ENCODE measurements at places on chromosomes 4 and X.

- no peaks in the 10 kb centered on the region for H3K36me3 ChIP-seq
- no peak overlapping the region for H3K4me3 ChIP-seq
These were observed 3.3 kb downstream of the SHROOM2 start for GRCh38 chrX:9789555-9789954.

DNA sequence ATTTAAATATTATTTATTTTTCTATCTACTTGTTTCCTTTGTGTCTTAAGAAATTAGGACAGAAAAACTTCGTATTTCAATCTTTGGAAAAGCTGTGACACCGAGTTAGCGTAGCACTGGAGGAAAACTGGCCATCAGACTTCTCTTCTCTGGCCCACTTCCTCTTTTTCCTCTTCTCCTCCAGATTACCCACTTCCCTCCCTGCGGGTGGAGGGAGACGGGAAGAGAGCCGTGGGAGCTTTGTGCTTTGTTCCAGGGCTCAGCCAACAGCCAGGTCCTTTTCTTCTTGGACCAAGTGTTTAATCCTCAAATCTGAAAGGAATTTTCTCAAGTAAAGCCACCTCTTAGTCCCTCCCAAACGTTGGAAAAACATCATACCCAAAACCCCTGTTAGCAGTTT, 29.7 kb downstream of the OFD1 start:
- H3K27me3 ChIP-seq, result no peaks in the 10 kb centered on the region
- no peak overlapping the region for H3K27ac ChIP-seq
- H3K4me1 ChIP-seq, result peaks cover 2% of the 10 kb centered on the region

DNA sequence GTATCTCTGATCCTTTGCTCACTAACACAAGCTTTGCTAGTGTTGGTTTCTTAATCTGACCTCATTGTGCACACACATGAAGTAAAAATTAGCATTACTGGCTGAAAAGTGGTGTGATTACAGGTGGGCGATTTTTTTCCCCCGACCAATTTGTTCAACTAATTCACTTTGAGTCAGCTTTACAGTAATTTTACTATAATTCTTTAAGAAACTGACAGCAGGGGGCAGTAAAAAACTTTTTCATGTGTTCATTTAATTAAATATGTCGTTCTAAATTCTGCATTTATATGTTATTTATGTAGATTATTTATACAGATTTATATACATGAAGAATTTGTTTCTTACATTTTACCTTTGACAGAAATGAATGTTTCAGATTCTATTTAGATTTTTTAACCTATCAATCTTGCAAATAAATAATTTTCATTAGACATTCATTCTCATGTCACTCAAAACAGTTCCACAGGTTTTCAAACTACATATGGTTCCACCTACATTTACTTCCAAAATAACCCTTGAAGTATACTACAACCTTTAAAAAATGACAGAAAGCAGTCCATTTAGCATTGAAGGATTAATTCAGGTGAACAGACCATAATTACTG, 17.5 kb downstream of the PALLD start:
- no peaks in the 10 kb centered on the region for H3K27me3 ChIP-seq
- H3K36me3 ChIP-seq, result no peaks in the 10 kb centered on the region
- no peak overlapping the region for H3K27ac ChIP-seq
- H3K4me1 ChIP-seq, result no peaks in the 10 kb centered on the region
- DNase-seq, result no peak

- no peak for DNase-seq
- H3K27me3 ChIP-seq, result no peaks in the 10 kb centered on the region
- H3K4me1 ChIP-seq, result peaks cover 2% of the 10 kb centered on the region
- no peak overlapping the region for H3K4me3 ChIP-seq
- no peak overlapping the region for H3K27ac ChIP-seq
These were observed 354.7 kb upstream of the SLC7A11 start for GRCh38 chr4:138596896-138597295.
